ENCODE measurements at places on chromosomes 2 and 18.

DNA sequence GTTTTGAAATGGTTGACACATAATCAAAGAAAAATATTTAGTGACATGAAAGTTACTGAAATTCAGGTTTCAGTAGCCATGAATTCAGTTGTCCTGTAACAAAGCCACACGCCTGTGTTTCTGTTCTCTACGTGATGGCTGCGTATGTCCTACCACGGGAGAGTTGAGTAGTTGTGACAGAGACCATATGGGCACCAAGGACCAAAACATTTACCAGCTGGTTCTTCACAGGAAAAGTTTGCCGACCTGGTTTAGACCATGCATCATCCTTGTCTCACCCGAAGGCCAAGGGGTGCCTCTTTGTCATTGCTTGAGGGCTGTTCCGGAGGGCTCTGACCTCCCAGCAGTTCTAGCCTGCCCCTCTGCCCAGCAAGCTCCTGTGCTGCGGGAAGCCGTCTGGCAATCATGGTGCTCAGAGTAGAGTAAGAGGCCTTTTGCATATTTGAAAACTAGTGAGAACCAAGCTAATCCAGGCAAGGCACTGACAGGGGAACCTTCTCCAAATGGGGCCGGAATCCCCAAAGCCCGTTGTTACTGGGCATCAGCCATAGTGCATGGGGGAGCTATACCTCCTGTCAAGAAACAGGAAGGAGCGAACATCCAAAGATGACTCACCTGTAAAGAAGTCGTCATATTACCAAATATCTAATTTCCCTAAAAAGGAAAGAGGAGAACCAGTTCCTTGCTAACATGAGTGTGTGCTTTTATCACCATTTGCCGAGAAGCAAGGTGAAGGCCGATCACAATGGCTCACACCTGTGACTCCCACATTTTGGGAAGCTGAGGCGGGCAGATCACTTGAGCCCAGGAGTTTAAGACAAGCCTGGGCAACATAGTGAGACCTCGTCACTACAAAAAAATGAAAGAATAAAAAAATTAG, 92.6 kb upstream of the RAB12 start:
- no peak for DNase-seq

DNA sequence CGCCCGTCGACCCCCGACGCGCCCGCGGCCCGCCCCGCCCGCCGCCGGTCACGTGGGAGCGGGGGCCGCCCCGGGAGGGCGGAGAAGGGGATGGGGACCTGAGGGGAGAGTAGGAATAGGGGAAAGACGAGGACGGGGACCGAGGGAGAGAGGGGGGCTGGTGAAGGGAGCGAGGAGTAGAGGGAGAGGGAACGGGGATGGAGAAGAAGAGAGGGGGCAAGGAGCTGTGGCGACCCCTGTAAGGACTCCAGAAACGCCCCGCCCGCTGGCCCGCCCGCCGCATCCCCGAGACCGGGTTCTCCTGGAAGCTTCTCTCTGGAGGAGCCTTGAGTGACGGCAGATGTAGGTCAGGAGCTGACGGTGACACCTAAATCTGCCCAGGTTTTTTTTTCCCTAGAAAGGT, 615 bp downstream of the ADNP2 start:
- DNase-seq, result peak; percentile 24

DNA sequence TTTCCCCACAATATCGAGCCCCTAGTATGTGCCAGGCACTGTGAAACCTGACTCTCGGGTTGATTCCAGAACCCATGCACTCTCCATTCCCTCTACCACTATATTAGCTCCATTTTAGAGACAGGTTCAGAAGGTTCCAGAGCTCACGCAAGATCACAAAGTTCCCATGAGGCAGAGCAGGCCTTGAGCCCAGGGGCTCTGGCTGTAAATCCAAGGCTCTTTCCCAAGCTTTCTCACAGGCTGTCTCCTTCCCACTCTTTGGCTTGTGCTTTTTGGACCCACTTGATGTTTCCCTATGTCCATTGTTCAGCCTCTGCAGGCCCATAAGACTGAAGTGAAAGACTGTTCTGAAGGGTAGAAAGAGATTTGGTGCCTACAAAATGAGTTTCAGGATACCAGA, 15.7 kb downstream of the KIAA2012 start:
- DNase-seq, result no peak

GRCh38 chr18:63344263-63344662, 22.7 kb downstream of the KDSR start:
- no peak for DNase-seq

DNA sequence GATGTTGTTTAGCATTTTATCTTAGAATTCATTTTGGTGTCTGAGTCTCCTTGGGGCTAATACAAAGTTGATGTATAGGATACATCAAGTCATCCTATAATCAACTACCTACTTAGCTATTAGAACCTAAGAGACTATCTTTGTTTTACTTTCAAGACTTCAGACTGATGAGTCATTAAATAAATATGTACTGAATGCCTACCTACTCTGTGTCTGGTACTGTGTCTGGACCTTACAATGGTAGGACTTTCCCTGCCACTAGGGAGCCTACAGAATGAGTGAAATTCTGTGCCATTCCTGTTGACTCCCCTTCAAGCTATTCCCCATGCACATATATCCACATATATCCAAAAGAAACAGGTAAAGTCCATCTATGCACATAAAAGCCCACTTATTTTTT, 114.5 kb downstream of the ERBB4 start:
- DNase-seq, result no peak

GRCh38 chr18:47975105-47975504, 44.6 kb upstream of the SMAD2 start:
- no peak for DNase-seq

GRCh38 chr2:97699765-97700444, 13.5 kb upstream of the ZAP70 start:
- peak; percentile 59 for DNase-seq

Data from T-helper 1 cell (primary cell).